ENCODE measurements at places on chromosomes 16 and 17.

GRCh38 chr17:75842411-75842810 lies 1.8 kb downstream of the UNC13D start:
- no peak for DNase-seq

DNA sequence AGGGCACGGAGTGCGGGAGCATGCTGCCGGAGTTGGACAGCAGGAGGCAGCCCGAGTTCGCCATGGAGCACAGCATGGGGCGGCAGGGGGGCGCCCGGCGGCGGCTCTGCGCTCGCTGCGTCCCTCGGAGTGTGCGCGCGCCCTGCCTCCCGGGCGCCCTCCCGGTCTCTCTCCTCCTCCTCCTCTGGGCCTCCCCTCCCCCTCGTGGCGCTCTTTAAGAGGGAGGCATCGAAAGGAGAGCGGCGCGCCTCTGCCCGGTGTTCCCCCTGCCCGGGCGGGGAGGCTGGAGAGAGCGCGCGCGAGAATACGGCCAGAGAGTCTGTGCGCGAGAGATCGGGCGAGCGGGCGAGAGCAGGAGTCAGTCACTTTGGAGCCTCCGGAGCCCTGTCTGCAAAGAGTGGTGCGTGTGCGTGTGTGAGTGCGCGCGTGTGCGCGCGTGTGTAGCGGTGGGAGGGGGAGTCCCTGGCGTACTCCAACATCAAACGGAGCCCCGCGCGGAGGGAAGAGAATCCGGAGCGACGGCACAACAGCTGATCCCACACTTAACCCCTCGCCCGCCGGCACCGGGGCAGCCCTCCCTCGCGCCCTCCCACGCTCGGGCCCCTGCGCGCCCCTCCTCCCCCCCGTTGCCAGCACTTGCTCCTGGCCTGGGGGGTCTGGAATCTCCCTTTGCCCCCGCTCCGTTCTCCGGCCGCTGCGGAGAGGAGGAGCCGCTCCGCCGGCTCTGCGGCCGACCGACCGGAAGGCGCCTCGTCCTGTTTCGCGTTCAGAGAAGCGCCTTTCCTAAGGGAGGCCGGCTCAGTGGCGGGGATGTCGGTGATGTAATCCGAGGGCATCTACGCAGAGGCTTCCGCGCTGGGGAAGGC lies 108.9 kb downstream of the ENGASE start:
- no peak for DNase-seq

GRCh38 chr16:67999985-68000384 lies 701 bp upstream of the DPEP2 start:
- no peak for DNase-seq

DNA sequence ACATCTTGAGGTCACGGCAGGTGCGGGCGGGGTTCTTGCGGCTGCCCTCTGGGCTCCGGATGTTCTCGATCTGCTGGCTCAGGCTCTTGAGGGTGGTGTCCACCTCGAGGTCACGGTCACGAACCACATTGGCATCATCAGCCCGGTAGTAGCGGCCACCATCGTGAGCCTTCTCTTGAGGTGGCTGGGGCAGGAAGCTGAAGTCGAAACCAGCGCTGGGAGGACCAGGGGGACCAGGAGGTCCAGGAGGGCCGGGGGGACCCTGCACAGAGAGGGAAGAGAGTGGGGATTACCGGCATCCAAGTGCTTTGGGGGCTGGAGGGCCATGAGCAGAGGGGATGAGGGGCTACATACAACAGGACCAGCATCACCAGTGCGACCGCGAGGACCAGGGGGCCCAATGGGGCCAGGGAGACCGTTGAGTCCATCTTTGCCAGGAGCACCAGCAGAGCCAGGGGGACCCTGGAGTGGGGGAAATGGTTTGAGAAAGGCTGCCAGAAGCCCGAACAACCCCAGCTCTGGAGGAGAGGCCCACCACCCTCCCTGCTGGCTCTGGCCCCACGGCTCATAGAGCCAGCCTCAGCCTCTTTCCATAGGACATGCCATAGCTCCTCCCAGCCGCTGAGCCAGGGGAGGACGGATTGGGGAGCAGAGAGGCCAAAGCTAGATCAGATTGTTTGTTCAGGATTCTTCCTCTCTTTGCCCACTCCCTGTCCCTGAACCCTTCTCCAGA lies 14.6 kb downstream of the COL1A1 start:
- no peak for DNase-seq

- no peak for DNase-seq
These were observed 51.0 kb upstream of the GPRC5B start for GRCh38 chr16:19935694-19936093.

GRCh38 chr16:23131036-23131435 lies 18.2 kb downstream of the USP31 start:
- DNase-seq: no peak

GRCh38 chr17:17661834-17662385 lies 19.3 kb upstream of the RAI1 start:
- DNase-seq: no peak

DNA sequence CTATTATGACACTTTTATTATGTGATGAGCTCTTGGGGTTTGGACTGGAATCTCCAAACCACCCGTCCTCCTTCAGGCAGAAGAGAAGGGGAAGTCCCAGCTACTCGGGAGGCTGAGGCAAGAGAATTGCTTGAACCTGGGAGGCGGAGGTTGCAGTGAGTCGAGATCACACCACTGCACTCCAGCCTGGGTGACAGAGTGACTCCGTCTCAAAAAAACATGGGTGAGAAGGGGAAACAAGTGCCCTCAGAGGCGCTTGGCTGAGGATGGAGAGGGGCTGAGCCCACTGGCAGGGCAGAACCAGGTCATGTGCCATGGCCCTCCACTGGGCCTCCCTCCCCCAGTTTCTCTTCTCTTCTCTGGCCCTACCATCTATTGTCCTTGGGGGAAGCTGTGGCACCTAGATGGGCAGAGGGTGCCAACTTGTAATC lies 120.9 kb upstream of the SMURF2 start:
- DNase-seq: no peak

DNA sequence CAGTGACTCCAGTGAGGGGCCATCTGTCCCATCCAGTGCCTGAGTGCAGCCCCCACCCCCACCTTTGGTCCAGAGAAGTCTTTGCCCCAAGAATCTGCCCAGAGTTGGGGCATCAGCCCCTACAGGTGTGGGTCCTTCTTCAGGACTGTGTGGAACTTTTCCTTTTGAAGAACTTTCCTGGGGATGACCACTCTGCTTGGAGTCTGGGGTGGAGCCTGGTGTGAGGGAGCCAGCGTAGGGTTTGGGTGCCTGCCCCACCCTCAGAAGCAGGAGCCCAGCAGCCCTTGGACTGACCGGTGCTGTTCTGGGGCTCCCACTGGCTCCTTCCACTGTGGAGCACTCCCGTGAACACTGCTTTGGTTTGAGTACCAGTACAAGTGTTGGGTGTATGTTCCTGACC lies 19.3 kb downstream of the MPRIP start:
- DNase-seq: no peak

GRCh38 chr16:27551036-27551435 lies 1.1 kb downstream of the KATNIP start:
- no peak for DNase-seq

Data from activated CD4-positive, alpha-beta T cell treated with anti-CD3 and anti-CD28 coated beads for 24 hours (primary cell).